Fibroblast of skin of left quadriceps (primary cell): ENCODE measurements at places on chromosomes 6 and 20.

GRCh38 chr20:15576411-15576810 lies 996.8 kb downstream of the KIF16B start:
- DNase-seq, result no peak

DNA sequence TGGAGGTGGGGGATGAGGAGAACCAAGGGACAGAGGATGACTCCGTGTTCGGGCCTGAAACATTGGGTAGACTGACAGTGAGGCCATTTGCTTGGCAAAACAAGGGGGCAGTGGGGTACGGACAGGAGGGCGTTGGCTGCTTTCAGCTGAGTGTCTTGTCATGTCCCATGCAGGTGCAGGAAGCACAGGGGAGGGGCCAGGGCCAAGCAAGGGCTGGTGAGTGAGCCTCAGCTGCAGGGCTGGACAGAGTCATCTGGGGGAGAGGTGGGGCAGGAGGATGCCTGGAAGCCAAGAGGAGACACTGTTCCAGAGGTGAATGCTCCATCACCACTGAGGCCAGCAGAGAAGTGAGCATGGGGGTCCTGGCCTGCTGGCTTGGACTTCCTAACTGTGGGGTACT lies 78.4 kb downstream of the ERMARD start:
- DNase-seq, result no peak

DNA sequence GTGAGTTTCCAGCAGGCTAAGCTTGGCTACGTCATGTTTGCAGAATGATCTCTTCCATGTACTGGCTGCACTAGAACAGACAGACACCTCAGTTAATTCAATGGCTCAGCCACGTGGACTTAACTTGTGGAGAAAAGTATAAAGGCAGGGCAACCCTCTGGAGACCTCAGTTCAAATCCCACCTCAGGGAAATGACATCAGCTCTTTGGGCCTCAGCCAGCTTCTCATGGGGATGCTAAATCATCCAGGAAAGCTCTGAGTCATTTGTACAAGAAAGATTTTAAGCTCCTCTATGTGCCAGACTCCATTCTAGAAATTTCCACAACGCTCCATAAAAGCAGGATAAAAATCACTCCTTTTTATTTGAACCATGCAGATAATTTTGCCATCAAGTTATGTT lies 128.5 kb upstream of the SALL4 start:
- DNase-seq, result peak; percentile 77

DNA sequence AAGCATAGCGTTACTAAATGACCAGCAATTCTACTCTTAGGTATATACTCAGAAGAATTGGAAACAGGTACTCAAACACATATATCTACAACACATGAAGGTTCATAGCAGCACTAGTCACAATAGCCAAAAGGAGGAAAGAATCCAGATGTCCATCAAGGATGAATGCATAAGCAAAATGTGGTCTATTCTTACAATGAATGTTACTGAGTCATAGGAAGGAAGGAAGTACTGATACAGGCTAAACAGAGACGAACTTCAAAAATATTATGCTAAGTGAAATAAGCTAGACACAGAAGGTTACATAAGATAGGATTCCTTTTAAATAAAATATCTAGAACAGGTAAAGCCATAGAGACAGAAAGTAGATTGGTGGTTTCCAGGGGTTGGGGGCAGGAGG lies 93.5 kb downstream of the MAP3K7 start:
- DNase-seq, result no peak

DNA sequence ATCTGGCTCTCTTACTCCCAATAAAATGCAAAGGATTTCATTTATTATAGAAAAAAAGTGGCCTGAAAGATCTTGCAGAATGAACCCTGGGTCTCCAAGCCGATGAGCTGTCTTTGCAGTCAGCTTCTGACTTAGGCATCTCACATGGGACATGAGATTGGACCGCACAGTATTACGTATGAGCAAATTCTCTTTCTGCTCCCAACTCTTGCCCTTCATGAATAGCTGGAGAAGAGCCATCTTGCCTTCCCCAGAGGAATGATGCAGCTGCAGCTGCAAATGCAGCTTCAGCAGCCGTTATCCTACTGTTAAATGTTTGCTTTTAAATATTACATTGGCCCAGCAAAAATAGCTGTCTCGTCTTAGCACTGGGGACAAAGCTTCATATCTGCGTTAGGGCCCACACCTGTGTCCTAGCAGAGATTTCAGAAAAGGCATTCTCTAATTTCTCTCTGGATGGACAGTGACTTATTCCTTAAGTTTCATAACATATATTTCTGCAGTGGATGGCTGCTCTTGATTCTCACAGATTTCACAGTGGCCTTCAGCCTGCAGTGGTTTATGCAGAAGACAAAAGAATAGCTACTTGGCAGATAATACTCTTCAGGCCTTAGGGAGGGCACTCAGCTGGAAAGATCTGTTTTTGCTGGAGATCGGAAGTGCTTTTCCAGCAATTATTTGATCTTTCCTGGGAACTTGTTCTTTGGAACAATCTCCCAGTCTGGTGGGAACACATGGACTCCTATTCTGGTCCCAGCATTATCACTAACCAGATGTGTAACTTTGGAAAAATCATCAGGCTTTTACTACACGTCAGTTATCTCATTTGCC lies 129.2 kb downstream of the FYN start:
- no peak for DNase-seq

- peak; percentile 67 for DNase-seq
Measured at GRCh38 chr6:17015144-17015543, 86.7 kb upstream of the STMND1 start.

DNA sequence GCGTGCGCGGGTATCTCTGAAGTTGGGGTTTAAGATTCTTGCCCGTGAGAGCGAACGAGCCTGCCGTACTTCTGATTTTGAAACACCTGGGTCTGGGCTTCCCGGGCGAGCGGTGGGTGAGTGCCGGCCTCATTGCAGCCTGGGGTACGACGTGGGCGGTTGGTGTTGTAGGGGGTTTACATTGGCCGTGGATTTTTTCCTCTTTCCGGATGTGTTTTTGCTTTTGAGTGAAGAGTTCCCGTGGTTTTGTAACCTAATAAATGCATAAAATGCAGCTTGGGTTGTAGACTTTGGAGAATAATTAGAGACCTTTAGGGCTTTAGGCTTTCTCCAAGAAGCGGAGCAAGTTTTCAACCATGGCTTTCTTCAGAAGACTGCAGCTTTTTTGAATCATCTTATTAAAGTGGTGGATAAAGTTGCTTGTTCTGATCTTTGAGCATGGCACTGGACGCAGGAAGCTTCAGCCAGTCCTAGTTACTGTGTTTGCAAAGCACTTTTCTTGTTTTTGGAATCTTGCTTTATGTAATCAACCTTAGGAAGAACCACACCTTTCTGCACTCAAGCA lies 314 bp downstream of the FARS2 start:
- DNase-seq, result no peak

DNA sequence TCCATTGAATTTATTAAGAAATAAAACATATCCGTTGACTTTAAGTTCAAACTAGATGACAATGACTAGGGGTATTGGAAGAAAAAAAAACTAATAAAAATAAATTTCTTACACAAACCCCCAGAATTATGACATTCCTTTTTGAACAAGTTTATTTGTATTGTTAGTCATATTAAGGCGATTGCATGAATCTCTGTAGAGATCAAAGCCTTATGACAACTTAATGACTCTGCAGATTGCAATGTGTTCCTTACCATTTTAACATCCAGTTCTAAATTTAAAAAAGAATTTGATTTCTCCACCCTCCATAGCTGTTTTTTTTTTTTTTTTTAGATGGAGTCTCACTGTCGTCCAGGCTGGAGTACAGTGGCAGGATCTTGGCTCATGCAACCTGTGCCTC lies 189.8 kb upstream of the CEP162 start:
- peak; percentile 38 for DNase-seq

GRCh38 chr6:90818163-90818562 lies 231.3 kb upstream of the MAP3K7 start:
- no peak for DNase-seq

- no peak for DNase-seq
Measured at GRCh38 chr6:110412360-110412759, 3.0 kb downstream of the DDO start.

GRCh38 chr6:43517505-43518357 lies 842 bp downstream of the POLR1C start:
- no peak for DNase-seq

- DNase-seq, result no peak
Measured at GRCh38 chr20:37615340-37616109, 78.3 kb upstream of the CTNNBL1 start.

DNA sequence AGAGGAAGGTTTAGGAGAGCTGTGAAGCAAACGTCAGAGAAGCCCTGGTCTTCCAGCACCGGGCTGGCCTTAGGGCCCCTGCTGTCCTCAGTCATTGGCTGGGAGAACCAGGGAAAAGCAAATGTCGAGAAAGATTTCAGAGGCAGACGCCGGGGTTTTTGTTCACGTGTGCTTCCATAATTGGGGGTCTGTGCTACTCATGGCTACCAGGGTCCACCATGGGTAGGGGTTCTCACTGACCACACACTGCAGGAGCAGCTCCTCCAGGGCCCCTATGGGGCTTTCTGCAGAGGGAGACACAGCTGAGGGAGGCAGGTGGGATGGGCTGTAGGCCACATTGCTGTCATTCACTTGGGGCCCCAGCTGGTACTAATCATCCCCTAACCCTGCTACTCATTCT lies 291.8 kb upstream of the FOXQ1 start:
- DNase-seq, result no peak

DNA sequence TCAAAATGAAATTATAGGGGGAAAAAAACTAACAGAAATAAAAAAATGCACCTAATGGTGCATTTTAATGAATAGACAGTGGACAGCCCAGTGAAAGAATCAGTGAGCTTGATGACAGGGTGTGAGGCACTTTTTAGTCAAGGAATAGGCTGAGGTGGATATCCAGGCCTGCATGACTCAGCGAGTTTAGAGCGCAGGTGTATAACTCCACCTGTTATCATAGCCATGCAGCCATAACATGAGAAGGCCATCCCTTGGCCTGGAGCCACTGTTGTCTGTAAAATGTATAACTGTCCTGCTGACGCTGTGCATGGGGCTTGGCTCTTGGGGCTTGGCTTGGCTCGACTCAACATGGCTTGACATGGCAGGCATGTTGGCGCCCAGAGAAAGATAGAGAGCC lies 331.5 kb upstream of the NOX3 start:
- DNase-seq, result no peak

DNA sequence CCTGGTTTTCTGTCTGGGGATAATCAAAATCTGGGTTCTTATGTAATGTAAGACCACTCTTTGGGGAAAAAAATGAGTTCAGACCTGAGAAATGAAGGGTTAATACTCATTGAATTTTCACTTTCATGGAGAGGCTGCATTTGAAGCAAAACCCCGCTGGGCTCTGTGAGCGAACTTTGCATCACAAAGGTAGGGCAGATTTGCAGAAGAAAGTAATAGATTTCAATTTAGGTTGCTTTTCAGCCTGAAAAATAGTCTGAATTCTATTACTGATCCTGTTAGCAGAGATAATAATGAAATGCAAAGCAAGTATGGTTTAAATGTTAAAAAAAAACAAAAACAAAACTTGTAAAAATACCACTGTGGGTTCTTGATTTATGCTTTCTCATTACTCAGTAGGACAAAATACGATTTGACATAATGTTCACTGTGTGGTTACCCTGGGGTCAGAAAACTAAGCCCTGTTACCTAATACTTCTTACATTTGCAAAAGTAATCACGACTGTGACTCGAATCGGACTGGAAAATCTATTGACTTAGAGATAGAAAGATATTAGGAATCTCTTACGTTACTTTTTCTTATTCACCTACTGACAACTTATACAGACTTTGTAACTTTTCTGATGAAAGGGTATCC lies 72.2 kb downstream of the UST start:
- no peak for DNase-seq

- peak; percentile 88 for DNase-seq
Measured at GRCh38 chr20:3820048-3820900, at the start of gene AP5S1. Gene AP5S1 (plus strand): TSS chr20:3820547. CDS start chr20:3822118, 1,571 bp downstream.

- DNase-seq, result no peak
Measured at GRCh38 chr20:46974669-46975434, 80.2 kb downstream of the EYA2 start.

DNA sequence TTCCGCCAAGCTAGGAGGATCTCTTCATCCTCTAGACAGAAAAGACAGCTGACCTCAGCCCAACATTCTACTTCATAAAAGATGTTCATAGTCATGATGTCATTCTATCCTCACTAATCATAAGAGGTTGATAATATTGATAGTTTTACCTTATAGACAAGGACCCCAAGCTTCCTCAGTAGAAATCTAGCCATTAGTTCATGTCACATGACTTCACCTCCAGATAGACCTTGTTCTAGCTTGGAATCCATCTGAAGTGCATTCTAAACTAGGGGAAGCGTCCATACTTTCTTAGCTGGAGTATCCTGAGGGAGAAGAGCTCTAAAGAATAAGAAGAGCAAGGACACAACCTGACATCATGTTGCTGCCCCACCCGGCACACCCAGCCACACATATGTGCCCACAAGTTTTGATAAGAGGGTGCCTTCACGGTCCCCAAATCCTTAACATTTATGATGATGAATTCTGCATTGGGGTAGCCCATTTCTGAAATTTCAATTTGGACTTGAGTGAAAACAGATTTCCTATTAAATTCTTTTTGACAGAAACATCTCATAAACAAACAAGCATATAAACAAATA lies 292.5 kb upstream of the STXBP5 start:
- no peak for DNase-seq

DNA sequence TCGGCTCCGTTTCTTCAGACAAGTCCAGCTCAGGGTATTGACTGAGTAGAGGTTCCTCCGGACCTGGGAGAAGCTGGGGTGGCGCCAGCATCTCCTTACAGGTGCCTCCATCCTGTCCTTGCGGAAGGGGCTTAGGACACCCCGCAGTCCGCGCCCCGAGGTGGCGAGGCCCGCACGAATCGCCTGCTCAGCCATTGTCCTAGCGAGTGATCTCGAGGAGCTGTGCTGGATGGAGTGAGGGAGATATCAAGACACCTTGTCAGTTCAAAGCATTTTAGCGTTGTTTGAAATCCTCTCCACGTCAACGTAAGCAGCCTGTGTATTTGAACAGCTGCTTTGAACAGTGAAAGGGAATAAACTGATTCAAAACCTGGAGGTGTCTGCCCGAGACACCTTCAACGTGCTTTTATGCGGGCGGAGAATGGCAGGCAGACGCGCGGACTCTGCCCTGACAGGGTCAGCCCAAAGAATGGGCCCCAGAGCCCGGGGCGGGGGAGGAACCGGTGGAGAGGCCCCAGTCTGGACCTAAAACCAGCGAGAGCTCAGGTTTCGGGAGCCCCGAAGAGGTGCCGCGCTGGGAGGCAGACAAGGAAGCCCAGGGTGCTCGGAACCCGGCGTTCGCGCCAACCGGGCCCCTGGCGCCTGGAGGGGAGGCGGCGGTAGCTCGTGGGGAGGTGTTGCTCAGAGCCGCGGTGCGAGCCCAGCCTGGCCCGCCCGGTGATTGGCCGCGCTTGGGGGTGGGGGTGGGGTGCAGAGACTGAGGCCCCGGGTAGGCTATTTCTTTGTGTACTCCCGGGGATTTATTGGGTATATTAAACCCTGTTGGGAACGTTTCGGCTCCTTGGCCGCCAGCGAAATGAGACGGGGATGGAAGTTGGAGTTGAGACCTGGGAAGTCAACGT lies 3.1 kb upstream of the POU3F2 start:
- no peak for DNase-seq

GRCh38 chr6:35967076-35967774 lies 46.3 kb upstream of the SRPK1 start:
- DNase-seq, result no peak
